ENCODE measurements at places on chromosomes 16 and 17.

DNA sequence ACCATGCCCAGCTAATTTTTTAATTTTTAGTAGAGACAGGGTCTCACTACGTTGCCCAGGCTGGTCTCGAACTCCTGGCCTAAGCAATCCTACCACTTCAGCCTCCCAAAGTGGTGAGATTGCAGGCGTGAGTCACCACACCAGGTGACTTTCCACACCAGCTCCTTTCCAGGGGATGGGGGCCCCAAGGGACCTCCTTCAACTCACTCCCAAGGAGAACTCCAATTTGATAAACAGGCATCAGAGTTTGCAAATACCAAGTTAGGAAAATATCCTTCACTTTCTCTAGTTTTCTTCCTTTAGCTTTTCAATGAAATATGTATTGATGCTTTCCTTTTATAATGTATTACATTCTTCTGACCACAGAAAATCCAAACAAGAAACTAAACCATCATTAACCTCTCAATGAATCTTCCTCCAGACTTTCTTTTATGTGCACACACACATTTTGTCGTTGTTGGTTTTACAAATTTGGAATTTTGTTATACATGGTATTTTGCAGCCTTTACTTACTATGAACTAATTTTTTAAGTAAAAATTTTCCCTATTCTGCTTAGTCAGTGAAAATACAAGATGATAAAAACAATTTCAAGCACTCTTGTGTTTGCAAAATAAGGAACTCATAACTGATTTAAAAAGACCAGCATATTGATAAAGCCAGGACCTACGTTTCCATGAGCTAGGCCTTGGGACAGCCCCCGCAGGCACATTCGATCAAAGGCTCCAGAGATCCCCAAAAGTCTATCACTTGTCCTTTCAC is 32.0 kb downstream of the GAS7 start:
- DNase-seq: no peak

GRCh38 chr17:1813088-1813487 is 16.6 kb downstream of the SMYD4 start:
- DNase-seq: peak; percentile 70

DNA sequence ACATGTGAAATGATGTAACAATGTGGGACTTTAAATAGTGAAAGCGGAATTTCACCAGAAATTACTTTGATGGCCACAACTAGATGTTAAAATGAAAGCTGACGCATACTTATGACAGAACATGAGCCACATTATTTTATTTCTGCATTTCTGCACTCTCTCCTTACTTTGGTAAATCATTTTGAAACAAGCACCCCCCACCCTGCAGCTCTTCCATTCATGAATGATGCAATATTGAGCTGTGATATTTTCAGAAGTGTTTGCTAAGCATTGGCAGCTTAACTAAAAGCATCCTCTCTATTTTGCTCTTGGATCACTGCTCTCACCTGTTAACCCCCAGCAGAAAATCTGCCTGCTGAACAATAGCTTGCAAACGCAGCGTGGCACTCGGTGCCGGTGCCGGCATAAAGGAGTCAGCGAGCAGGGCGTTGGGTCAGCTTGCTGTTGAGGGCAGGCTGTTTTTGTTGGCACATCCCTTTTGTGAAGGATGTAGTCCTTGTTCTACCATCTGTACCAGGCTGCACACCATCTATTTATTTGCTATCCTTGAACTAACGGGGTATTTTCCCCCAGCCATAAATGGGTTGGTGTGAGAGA is 30.8 kb upstream of the CBLN1 start:
- DNase-seq: no peak

GRCh38 chr17:10151667-10152496 is 46.5 kb downstream of the GAS7 start:
- DNase-seq: no peak

DNA sequence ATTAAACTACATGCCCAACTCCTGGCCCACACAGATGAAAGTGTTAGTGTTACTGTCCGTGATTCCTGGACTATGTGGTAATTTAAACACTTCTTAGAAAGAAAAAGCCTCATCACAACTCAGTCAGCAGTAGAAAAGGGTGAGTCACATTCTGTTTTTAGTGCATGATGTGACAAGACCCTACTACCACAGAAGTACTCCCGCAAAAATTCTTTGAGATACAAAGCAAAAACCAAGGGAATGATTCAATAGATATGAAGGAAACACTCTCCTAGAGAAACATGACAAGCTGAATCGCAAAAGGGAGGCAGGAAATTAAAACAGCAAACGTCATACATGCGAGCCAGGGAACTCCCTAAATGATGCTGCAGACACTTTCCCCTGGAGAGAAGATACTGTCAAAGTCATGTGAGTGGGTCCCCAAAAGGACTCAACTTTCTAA is 14.4 kb downstream of the SNN start:
- peak; percentile 96 for DNase-seq

GRCh38 chr16:20520103-20520502 is 56.1 kb downstream of the ACSM2B start:
- DNase-seq: no peak

DNA sequence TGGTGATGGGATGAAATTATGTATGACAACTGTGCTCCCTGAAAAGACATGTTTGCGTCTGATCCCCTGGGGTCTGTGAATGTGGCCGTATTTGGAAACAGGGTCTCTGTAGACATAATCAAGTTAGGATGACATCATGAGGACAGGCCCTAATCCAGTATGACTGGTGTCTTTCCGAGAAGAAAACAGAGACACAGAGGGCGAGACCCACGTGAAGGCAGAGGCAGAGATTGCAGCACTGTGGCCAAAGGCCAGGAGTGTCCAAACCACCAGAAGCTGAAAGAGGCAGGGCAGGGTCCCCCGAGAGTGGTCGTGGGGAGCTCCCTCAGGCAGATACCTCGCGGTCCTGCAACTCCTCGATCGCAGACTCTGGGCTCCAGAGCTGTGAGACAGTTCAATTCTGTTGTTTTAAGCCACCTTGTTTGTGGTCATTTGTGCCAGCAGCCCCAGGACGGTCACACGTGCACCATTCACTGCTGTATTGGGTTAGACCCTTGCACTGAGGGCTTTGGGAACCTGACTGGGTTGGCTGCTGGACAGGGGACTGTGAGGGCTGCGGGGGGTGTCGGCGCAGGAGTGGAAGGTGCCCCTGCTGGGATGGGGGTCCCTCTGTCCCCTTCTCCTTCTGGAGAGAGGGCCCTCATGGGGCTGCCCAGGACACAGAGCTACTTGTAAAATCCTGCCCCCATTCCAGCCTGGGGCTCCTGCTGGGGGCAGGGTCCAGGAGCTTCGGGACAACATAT is 27.7 kb downstream of the METRNL start:
- peak; percentile 46 for DNase-seq

GRCh38 chr17:10171581-10171981 is 26.8 kb downstream of the GAS7 start:
- peak; percentile 80 for DNase-seq

DNA sequence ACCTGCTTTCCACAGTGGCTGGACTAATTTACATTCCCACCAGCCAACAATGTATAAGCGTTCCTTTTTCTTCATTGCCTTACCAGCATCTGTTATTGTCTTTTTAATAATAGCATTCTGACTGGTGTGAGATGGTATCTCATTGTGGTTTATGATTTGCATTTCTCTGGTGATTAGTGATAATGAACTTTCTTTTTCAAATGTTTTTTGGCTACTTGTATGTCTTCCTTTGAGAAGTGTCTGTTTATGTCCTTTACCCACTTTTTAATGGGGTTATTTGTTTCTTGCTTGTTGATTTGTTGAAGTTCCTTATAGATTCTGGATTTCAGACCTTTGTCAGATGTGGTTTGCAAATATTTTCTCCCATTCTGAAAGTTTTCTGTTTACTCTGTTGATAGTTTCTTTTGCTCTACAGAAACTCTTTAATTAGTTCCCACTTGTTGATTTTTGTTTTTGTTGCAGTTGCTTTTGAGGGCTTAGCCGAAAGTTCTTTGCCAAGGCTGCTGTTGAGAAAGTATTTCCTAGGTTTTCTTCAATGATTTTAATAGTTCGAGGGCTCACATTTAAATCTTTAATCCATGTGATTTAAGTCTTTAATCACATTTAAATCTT is 26.8 kb downstream of the ITGAM start:
- DNase-seq: no peak

DNA sequence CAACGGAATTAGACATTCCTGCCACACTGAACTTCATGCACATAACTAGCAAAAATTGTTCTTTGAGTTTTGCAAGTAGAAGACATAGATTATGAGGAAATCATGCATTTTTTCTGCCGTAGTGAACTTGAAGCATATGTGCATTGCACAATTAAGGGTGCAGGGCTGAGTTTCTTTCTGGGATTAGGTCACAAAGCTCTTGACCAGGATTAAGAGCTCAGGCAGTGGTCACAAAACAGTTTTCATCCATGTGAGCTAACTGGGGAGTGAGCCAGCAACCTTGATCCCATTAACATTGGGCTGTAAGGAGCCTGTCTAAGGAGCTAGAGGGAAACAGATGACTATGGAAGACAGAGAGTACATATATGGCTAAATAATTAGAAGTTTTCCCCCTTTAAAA is 143.7 kb downstream of the PMP22 start:
- peak; percentile 72 for DNase-seq

- DNase-seq: no peak
Measured at GRCh38 chr17:75941442-75941819, 589 bp upstream of the FBF1 start.

- DNase-seq: no peak
Measured at GRCh38 chr16:14344945-14345344, 273.8 kb downstream of the MRTFB start.

GRCh38 chr16:6643080-6643686 is 689.5 kb upstream of the RBFOX1 start:
- peak; percentile 34 for DNase-seq

GRCh38 chr17:7835814-7836595 is 2.0 kb downstream of the KDM6B start:
- DNase-seq: peak; percentile 64

- DNase-seq: no peak
Measured at GRCh38 chr16:49566432-49566831, 192.8 kb downstream of the C16orf78 start.

DNA sequence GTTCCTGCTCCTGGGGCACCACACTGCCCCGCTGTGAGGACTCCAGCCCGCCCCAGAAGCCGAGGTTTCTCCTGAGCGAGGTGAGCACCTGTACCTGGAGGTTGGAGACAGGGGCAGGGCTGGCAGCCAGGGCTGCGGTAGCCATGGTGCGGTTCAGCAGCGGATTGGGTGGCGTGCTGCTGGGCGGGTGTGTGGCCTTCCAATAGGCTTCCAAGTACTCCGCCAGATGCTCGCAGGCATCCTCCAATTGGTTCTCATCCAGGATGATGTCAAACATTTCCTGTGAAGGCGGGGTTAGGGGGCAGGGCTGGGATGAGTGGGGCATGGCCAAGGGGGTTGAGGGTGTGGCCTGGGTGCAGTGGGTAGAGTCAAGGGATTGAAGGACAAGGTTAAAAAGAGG is 11.3 kb upstream of the ARL5C start:
- no peak for DNase-seq

GRCh38 chr17:1762901-1763898 is 1.3 kb downstream of the SERPINF1 start:
- peak; percentile 70 for DNase-seq

- peak; percentile 79 for DNase-seq
Measured at GRCh38 chr17:58338841-58339754, 10.5 kb upstream of the TSPOAP1 start.

Measured in amniotic epithelial cell (primary cell).